ENCODE measurements at places on chromosomes 6 and 20. TPM values are rescaled to one million over a fixed set of nuclear protein-coding genes. Genes with fewer than 3 reads are reported as not detected.

The WFDC12 gene
- not detected for total RNA-seq

The LHFPL5 gene
- total RNA-seq: 0.42 TPM

The SLC22A16 gene
- not detected for total RNA-seq

The RBBP9 gene
- 5.5 TPM for total RNA-seq

The HTR1E gene
- total RNA-seq: not detected

The E2F1 gene
- 62.3 TPM for total RNA-seq

The THBS2 gene
- not detected for total RNA-seq

The TBXT gene
- not detected for total RNA-seq

The ULBP3 gene
- 8.4 TPM for total RNA-seq

The SLC18B1 gene
- total RNA-seq: 25.9 TPM

The TM9SF4 gene
- 104 TPM for total RNA-seq

The HSPA1L gene
- total RNA-seq: 4.2 TPM

The MLN gene
- total RNA-seq: not detected

The OXT gene
- not detected for total RNA-seq

The RBPJL gene
- not detected for total RNA-seq

The NKAIN4 gene
- not detected for total RNA-seq

The GRM1 gene
- total RNA-seq: not detected

- no peak for DNase-seq
These were observed 12.6 kb upstream of the EIF2S2 start for GRCh38 chr20:34124469-34125249.

- DNase-seq: no peak
These were observed 32.7 kb downstream of the ACSS1 start for GRCh38 chr20:25025091-25025861.

DNA sequence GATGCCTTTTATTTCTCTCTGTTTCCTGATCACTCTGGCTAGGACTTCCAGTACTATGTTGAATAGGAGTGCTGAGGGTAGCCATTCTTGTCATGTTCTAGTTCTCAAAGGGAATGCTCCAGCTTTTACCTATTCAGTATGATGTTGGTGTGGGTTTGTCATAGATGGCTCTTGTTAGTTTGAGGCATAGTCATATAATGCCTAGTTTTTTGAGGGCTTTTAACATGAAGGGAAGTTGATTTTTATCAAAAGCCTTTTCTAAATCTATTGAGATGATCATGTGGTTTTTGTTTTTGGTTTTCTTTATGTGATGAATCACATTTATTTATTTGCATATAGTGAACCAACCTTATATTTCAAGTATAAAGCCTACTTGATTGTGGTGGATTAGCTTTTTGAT is 55.6 kb downstream of the KLHL32 start:
- no peak for DNase-seq

DNA sequence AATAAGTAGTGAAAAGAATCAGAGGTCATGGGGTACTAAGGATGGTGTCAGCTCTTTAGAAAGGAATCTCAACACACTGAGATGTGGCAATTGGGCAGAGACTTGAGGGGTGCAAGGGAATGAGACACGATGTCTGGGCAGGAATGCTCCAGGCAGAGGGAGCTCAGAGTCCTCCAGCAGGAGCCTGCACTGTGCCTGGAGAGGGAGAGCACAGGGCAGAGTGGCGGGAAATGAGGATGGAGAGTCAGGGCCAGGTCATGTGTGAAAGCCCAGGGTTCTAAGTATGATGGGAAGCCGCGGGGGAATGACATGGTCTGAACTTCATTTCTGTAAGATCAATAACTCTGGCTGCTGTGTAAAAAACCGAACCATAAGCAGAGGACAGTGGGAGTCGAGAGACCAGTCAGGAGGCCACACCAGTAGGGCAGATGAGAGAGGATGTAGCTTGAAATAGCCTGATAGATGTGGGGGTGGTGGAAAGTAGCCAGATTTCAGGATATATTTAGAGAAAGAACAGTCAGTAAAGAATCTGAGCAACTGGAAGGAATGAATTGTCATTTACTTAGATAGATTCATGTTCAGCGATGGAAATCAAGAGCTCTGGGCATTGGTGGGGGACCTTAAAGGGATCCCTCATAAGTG is 133.4 kb upstream of the DTNBP1 start:
- no peak for DNase-seq

GRCh38 chr6:134481966-134482365 is 164.1 kb upstream of the SGK1 start:
- no peak for DNase-seq

- no peak for DNase-seq
These were observed 60.9 kb downstream of the PYGB start for GRCh38 chr20:25308671-25309394.

GRCh38 chr6:80523010-80523409 is 416.5 kb downstream of the BCKDHB start:
- DNase-seq: no peak

DNA sequence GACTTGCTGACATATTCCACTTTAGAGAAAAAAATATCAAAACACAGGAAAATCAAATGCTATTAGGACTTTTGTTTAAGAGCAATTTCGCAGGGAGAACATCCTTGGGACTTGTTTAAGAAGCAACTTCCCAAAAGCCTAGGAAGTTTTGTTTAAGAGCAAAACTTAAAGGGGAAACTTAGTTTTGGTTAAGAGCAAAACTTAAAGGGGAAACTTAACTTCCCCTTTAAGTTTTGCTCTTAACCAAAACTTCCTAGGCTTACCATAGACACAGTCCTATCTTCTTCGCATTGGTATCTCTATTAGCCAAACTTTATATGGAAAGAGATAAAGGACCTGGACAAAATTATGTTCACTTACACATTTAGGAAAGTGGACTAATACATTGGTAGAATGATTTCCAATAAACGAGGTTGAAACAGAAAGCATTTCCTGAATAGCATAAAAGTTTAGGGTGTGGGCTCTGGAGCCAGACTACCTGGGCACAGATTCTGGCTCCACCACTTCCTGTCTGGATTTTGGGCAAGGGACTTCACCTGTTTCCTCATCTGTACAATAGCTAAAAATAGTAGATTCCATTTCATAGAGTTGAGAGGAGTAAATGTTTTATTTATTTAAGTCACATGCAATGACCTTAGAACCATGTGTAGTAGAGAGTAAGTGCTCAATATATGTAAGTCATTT is 15.7 kb downstream of the PAQR8 start:
- DNase-seq: no peak

DNA sequence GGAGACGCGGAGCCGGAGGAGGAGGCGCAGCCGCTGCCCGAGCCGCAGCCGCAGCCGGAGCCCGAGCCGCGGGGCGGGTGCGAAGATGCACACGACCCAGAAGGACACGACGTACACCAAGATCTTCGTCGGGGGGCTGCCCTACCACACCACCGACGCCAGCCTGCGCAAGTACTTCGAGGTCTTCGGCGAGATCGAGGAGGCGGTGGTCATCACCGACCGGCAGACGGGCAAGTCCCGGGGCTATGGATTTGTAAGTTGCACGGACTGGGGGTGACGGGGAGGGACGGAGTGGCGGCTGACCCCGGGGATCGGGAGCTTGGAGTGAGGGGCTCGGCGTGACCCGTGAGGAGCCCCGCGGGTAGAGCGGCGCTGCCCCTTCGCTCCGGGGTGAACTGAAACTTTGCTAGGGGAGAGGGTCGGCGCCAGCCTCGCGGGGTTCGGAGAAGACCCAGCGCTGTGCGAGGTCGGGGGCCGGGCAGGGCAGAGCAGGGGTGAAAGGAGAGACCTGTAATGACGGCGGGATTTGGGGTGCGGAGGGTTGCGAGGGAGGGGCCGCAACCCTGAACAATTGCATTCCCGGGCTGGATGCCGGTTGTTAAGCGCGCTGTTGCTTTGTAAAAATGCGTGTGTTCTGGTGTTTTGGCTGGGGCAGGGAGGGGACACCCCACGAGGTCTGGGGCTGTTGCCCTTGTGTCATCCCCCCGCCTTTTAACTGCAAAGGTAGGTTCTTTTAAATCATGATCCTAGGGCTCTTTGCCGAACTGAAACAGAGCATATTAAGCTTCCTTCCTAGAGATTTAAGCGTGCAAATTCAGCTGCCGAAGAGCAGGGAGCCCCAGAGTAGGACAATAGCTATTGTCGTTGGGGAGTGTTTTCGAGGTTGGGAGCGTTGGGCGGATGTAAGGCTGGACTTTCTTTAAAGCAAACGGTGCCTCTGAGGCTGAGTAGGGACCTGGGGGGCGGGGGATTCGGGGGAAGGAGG is 628 bp downstream of the RBM24 start:
- DNase-seq: no peak

DNA sequence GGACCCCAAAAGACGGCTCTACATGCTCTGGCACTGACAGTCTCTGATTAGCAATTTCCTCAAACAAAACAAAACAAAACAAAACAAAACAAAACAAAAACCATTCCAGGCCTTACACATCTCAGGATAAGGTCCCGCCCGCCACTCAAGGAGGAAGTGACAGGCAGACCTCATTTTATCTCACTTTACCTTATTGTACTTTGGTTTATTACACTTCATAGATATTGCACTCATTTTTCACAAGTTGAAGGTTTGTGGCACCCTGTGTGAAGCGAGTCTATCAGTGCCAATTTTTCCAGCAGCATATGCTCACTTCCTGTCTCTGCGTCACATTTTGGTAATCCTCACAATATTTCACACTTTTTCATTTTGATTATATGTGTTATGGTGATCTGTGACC is 15.2 kb downstream of the ZBP1 start:
- DNase-seq: no peak

DNA sequence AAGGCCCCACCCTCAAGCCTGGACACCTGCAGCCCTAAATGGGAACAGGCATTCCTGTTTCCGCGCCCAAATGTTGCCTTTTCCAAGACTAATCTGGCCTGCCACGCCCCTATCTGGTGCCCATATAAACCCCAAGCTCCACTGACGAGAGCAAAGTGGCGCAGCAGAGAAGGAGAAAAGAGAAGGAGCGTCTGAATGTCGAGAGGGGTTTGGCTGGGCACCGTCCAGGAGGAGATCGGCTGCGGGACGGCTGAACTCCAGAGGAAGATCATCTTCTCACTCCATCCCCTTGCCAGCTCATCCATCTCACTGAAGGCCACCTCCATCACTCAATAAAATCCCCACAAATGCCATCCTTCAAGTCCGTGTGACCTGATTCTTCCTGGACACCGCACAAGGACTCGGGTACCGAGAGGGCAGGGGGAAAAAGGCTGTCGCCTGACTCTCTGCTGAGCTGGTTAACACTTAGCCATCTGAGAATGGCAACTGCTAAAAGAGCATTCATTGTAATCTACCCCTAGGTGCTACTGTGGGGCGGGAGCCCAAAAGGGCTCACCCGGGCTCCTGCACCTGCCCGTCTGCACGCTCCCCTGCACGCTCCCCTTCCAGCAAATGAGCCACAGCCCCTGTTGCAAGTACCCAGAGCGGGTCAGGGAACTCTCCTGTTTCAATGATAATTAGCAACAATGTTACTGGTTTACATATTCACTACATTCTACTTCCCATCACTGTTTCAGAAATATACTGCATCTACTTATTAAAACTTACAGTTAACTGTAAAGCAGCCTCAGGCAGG is 23.5 kb downstream of the TAF4 start:
- DNase-seq: no peak

DNA sequence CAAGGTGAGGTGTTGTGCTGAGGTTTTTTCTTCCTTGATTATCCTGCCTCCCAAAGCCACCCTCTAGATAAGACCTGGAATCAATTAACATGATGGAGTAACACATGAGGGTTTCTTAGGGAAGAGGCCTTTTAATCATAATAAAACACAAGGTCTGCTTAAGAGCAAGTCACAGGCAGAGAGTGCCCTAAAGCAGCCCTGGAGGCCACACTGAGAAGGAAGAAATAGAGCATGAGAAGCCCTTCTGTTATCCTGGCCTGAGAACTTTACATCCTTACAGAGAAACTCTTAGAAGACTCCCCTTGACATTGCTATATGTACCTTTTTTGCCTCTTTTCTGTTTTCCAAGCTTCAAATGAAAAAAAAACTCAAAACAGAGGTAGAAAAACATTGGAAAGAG is 132.3 kb downstream of the CEP57L1 start:
- DNase-seq: no peak

GRCh38 chr20:32478576-32478975 is 106.6 kb downstream of the NOL4L start:
- DNase-seq: no peak

GRCh38 chr6:44699082-44699481 is 311.6 kb downstream of the CDC5L start:
- DNase-seq: no peak

- DNase-seq: no peak
These were observed 219.8 kb downstream of the ERMARD start for GRCh38 chr6:169971081-169971861.

DNA sequence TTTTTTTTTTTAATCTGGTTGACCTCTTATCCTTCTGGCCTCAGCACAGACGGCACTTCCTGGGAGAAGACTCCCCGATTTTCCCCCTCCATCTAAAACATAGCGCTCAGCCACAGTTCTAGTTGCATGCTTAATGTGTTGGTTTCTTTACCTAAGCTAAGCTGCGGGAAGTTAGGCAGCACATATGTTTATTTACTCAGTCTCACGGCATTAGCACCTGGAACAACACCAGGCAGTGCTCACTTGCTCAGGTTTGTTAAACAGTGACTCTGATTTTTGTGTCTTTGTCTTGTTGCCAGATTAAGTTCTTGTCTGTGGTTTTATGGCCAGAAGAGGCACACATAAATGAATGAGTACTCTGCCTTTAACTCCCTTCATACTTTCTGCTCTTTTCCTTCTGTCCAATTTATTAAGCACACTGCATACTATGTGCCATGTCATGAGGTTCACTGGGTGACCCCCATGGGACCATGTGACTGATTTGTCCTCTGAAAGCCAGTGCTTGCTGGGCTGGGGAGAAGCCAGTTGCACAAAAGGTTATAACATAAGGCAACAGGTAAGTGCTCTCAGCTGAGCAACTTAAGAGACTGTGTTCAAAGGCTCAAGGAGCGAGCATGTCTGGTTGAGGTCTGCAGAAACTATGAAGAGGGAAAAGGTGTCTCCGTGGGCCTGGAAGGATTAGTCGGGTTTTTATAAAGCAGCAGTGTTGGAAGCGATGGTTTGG is 93.6 kb downstream of the RPP40 start:
- DNase-seq: no peak

DNA sequence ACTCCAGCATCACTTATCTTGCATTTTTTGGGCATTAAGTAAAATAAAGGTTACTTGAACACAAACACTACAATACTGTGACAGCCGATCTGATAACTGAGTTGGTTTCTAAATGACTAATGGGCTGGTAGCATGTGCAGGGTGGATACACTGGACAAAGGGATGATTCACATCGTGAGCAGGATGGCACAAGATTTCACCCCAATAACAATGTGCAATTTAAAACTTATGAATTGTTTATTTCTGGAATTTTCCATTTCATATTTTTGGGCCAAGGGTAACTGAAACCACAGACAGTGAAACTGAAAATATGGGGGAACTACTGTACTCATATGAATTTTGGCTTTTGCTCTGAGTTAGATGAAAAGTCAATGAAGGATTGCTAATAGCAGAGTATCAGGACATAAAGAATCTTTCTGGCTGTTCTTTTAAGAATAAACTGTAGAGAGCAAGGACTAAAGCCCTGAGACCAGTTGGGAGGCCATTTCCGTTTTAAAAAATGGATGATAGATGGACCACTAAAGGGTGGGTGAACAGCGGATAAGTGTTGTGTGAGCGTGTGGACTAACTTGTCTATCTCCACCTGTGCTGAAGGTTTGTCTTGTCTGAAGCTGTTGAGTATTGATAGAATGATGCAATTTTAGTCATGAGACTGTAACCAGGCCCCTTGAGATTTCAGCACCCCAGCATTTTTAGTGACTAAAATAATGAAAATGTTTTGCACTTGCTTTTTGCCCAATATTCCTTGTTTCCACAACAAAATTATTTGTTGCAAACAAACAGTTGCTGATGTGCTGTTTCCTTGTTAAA is 8.2 kb downstream of the SPINT3 start:
- no peak for DNase-seq

- no peak for DNase-seq
These were observed 817.5 kb upstream of the SLC35B3 start for GRCh38 chr6:9252799-9253198.
